ENCODE measurements at places on chromosomes 16 and 17. TPM values are rescaled to one million over a fixed set of nuclear protein-coding genes. Genes with fewer than 3 reads are reported as not detected.

KRTAP9-8 gene
- not detected for total RNA-seq

DNA sequence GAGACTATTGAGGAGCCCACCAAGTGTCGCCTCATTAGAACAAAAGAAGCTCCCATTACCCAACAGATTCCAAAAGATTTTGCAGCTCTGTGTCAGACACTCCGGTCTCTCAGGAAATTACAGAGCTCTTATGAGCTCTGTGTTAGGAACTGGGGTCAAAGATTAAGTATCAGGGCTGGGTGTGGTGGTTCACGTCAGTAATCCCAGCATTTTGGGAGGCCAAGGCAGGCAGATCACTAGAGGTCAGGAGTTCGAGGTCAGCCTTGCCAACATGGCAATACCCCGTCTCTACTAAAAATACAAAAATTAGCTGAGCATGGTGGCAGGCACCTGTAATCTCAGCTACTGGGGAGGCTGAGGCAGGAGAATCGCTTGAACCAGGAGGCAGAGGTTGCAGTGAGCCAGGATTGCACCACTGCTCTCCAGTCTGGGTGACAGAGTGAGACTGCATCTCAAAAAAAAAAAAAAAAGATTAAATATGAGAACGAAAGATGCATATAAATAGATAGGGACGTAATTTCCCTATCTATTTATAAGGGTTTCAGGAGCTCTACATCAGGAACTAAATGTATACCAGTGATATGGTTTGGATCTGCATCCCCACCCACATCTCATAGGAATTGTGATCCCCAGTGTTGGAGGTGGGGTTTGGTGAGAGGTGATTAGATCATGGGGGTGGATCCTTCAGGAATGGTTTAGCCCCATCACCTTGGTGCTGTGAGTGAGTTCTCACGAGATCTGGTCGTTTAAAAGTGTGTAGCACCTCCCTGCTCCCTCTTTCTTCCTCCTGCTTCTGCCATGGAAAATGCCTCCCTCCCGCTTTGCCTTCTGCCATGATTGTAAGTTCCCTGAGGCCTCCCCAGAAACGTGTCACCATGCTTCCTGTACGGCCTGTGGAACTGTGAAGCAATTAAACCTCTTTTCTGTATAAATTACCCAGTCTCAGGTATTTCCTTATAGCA lies 111.4 kb downstream of the PRKCA start:
- no peaks in the 10 kb centered on the region for H3K36me3 ChIP-seq
- no peaks in the 10 kb centered on the region for H3K27me3 ChIP-seq
- no peak overlapping the region for H3K27ac ChIP-seq
- no peak for DNase-seq

FAM20A gene
- total RNA-seq = not detected

DNA sequence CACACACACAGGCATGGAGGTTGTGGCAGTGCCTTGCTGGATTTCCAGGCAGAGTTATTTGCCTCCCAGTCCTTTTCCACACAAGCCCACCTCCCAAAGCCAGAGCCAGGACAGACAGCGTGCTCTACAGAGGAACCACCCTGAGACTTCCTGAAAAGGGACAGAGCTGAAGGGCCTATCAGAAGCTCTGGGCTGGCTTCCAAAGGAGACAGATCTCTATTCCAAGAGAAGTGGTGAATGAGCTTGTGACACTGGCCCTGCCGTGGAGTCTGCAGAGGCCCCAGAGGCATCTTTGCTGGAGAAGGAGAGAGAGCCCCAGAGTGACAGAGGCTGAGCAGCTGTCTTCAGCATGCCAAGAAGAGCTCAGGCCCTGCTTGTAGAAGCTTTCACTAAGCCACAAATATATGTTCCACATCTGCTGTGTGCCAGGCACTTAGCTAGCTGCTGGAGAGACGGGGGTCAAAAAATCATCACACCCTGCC lies 8.3 kb upstream of the LPCAT2 start:
- H3K36me3 ChIP-seq = no peaks in the 10 kb centered on the region
- no peak overlapping the region for H3K4me3 ChIP-seq
- peaks cover 34% of the 10 kb centered on the region for H3K4me1 ChIP-seq
- H3K27ac ChIP-seq = no peak overlapping the region
- no peaks in the 10 kb centered on the region for H3K27me3 ChIP-seq
